ENCODE measurements at places on chromosomes 11 and 22.

GRCh38 chr11:8080674-8081590 is at the start of gene TUB:
Gene TUB, plus strand, starts transcription at chr11:8081211. Its CDS starts 300 bp downstream, at chr11:8081511.
- DNase-seq, result no peak

DNA sequence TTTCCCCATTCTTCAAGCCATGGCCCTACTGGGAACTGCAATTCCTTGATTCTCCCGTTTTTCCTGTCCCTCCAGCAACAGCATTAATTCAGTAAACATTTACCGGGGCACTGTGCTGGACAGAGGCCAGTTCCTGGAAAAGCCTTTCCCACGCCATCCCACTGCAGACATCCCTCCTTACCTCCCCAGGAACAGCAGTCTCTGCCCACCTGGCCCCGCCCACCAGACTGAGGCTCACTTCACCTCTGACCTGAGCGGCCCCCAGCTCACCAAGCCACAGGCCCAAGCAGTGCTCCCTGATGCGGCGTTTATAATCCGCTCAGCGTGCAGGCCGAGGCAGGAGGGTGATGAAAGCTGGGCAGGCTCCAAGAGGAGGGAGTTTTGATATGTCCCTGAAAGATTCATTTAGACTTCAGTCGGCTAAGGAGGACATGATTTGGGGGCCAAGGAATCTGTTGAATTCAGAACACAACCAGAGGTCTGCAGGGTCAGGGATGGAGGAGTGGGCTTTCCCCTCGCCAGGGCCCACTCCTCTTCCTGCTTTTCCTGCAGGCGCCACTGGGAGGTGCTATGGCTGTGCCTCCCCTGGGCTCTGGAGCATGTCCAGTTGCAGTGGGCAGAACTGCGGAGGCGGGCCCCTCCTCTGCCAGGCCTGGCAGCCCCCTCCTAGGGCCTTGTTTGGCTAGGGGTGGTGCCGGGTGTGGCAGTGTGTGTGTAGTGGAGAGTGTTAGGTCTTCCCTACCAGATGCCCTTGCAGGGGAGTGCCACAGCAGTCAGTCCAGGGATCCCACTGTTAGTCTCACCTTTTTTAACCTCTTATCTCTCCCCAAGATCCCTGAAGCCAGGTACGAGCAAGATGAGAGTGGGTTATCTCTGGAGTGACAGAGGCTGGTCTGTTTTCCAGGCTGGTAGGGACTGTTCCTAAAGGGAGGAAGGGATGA is 1.4 kb upstream of the TAGLN start:
- DNase-seq, result no peak

GRCh38 chr11:70200212-70200844 is 2.8 kb upstream of the FADD start:
- no peak for DNase-seq

DNA sequence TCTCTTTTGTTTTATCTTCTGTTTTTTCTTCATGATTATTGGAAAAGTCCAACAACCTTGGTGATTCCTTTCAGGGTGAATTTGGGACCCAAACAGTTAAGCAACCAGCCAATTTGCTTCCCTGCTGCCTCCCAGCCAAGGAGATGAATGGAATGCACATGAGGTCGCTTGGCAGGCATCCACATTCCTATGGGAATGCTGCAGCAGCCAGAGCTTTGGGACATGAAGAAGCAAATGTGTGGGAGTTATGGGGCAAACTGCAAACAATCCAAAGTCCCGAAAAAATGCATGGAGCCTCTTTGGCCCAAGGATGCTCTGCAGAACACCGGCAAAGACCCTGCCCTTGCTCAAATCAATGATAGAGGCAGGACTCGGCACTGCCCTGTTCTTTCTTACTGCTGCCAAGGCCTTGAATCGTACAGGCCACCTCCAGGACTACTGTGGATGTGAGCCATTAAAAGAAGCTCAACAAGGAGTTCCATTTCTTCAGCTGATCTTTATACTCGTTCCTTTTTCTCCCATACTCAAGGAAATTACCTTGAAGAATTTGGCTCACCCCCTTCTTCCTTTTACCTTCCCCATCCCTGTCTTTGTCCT is 117.3 kb upstream of the TEAD1 start:
- no peak for DNase-seq

DNA sequence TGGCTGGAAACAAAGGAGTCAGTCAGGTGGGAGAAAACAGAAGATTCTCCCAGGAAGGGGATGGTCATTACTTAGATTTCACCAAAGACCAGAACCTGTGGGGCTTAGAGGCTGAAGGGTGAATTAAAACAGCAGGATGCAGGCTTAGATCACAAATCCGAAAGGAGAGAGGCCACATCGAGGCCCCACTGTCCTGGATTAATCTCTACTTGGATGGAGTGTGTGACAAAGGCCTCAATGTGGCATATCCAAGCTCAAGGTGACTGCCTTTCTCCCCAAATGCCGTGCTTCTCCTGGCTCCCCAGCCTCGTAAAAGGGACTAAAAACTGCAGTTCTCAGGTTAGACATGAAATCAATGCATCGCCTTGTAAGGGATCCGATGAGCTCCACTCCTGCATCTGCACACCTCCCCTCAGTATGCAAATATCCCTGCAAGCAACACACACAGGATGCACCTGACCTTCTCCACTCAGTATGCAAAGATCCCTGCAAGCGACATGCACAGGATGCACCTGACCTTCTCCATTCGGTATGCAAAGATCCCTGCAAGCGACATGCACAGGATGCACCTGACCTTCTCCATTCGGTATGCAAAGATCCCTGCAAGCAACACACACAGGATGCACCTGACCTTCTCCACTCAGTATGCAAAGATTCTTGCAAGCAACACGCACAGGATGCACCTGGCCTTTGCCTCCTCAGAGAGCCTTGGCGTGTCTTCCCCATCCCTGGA is 447.4 kb downstream of the BRD1 start:
- no peak for DNase-seq

Measured in activated CD4-positive, alpha-beta T cell treated with anti-CD3 and anti-CD28 coated beads for 4 hours (primary cell).